ENCODE measurements at places on chromosomes 16 and 17.

DNA sequence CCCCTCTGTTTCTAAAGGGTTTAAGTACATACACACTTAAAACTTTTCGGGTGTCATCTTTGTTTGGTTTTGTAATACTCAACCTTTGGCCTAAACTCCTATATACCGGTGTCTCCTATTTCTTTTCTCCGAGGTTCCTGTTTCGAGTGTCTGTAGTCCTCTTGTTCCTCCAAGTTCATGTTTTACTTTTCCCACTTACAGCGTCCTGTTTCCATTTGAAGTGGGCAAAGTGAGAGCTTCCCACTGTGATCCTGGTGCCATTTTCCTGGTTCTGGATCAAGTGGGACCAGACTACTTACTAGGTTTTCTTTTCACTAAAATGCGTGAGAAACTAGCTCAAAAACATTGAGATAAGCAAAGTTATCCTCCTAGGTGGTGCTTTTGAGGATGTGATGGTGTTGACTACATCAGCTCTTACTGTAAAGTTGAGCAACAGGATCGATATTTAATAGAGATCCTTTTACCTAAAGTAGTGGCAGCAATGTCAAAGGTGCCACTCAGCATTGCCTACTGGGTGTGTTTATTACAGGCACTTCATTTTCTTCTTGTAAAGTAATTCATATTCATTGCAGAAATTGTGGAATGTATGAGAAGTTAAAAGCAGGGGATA, 1.3 kb downstream of the PSMD3 start:
- DNase-seq: no peak

GRCh38 chr16:13333336-13333735, 431.9 kb downstream of the SHISA9 start:
- no peak for DNase-seq

DNA sequence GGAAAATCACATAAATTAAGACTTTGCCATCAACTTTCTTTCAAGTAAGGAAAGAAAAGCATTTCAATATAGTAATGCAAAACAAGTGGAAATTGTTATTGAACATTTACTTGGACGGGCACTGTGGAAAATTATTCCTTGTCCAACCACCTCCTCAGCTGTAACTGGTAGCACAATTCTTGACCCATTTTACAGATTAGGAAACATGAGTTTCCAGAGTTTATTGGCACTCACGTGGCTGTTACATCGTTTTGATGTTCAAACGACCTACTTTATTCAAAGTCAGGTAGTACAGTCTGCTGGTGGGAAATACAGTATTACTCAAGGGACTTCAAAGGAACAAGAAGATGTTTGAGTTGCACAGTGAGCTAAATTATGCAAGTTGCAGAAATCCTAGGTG, 866 bp upstream of the PCTP start:
- no peak for DNase-seq

DNA sequence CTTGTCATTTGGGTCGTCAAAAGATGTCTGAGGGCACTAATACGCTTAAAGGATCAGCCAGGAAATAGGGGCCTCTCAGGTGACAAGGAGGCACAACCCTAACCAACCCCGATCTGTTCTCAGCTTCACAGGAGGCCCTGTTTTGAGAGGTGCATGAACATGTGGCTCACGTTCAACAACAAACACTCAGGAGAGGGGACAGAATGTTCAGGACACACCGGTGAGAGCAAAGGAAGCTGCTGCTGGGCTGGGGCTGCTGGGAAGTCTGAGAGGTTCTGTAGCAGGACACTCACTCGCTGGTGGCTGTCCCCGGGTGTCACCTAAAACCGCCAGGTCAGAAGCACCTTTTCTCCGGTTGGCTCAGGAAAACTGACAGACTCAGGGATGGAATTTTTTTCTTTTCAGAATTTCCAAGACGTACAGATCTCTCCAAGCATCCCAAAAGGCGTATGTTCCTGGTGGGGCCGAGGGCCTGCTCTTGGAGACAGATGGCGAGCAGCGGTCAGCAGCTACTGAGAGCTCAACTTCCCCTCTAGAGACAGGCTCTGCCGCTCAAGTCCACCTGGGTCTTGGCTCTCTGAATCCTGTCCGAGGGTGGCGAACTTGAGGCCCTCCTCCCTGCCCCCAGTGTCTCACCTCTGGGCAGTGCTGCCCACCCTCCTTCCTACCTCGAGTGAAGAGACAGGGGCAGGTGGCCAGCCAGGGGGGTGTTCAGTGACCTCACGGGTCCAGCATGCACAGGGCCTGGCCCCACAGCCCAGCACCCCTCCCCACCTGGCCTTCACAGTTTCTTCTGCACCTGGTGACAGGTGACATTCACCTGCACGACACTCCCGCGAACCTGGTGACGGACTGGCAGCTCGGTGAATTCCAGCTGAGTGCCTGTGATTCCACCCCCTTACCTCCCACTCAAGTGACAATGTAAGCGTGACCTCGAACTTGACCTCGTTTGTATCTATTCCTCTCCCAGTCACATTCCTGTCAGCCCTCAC, 22.9 kb downstream of the CLUH start:
- no peak for DNase-seq

DNA sequence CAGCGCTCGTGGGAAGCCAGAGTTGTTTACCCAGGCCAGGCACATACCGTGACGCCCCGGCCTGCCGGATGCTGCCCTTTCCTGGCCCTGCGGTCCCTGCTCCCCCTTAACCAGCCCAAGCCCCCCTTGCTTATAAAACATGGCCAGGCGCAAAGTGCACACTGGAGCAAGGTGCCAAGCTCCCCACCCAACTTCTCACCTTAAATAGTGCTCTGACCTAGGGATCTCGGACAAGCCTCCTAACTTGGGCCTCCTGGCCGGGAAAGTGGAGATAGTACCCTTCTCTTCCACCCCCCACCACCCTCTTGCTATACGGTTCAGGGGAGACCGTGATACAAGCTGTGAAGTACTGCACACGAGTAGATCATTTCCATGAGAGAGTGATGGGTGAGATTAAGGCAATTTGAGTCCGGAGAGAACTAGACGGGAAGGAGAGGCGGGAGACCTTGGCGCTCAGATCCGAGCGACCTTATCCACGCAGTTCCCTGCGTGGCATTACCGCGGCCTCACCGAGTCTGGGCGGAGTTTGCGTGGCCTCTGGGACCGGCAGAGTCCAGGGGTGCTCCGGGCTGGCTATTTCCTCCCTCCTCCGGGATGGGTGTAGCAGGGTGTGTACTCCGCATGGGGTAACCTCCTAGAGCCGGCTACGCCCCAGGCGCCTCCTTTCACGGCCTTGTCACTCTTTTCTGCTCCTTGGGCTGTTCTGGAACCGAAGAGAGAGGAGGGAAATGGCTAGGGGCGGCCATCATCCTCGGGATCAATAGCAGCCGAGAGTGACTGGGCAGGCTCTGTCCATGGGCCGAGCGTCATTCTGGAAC, 4.4 kb upstream of the LHX1 start:
- DNase-seq: no peak

GRCh38 chr16:63789603-63790002, 1332.3 kb downstream of the CDH11 start:
- no peak for DNase-seq

DNA sequence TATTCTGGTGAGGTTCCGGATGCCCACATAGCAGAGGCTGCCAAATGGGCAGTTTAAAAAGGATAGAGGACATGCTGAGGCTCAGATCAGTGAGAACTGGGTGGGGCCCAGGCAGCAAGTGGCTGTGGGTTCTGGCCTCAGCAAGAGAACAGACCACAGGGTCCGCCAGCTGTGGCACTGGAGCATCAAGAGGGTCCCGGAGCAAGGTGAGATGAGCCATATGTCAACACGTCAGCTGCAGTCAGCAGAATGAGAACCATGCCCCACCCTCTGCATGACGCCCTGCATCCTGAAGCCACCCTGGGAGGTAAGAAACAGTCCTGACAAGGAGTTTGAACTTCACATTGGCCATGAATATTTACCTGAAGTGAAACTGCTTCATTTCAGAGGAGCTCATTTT, 20.1 kb upstream of the CCL5 start:
- DNase-seq: peak; percentile 67

GRCh38 chr16:31451681-31452351, 7.5 kb upstream of the ARMC5 start:
- no peak for DNase-seq

DNA sequence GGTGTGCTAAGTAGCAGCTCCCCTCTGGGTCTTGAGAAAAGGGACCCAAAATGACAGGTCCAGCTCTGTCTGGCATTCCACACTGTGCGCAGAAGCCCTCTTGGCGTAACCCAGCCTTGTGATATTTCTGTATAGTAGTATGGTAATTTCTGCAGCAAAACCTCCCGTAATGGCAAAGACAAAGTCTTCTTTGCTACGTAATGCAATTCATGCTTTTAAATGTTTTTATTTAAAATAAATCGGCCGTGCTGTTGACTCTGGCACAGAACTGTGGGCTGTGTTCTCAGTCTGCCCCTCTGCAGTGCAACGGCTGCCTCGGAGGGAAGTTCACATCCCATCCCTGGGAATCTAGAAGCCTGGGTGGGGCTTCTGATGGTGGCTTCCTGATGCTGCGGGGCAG, 75.2 kb downstream of the ASIC2 start:
- no peak for DNase-seq

- no peak for DNase-seq
These were observed 44.5 kb upstream of the CDYL2 start for GRCh38 chr16:80848862-80849261.

- DNase-seq: no peak
These were observed 33.5 kb downstream of the TK2 start for GRCh38 chr16:66516509-66516807.

GRCh38 chr17:17001874-17002520, 30.1 kb upstream of the TNFRSF13B start:
- DNase-seq: peak; percentile 72

GRCh38 chr16:74991593-74992403, 6.9 kb upstream of the WDR59 start:
- DNase-seq: no peak

- DNase-seq: no peak
These were observed 81.9 kb downstream of the MGAT5B start for GRCh38 chr17:76949913-76950695.

DNA sequence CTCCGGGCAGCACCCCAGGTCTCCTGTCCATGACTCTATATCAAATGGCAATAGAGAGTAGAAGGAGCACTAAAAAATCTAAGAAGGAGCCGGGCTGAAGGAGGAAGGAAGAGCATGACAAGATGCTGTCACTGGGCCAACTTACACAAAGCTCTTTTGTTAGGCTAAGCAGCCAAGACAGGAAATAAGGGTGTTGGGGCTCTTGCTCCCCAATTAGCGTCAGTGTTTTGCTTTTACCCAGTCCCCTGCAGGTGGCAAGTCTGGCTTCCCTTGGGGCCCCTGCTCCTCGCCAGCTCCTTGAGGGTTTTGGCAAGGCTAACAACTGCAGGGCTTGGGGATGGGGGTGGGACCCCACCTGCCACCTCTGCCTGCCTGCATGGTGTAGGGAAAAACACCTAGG, 120.5 kb downstream of the CCT6B start:
- DNase-seq: no peak

GRCh38 chr16:89925596-89926079, 2.5 kb downstream of the TUBB3 start:
- DNase-seq: no peak

DNA sequence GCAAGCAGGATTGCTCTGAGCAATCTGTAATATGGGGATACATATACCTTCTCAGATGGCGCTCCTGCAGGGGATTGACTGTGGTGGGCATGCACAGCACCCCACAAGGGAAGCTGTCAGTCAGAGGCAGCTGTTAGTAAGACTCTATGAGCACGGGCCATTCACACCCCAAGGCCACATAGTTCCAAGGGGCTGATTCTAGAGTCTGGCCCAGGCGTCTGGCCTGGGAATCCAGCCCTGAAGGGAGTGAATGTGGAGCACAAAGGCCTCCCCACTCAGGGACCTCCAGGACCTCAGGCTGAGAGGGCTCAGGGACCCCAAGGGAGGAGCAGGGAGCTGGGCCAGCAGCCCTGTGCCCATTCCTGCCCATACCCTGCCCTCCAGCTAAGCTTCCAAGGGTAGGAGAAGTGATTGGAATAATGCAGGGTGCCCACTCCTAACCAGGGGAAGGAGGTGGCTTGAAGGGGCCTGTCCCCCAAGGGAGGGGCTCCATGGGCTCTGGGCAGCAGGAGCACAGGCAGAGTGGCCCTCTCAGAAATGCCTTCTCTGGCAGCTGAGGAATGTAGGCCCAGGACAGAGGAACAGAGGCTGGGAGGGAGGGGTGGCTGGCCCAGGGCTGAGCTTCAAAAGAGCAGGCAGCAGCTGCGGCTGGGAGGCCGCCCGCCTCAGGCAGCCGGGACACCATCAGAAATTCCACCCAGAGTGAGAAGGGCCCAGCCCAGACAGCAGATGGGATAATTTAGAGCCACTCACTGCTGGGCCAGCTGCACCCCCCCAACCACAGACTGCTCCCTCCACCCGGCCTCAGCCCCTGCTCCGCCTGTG, 48.9 kb upstream of the MRPS23 start:
- no peak for DNase-seq

GRCh38 chr17:76146053-76146851, 5.2 kb upstream of the FOXJ1 start:
- DNase-seq: peak; percentile 35

GRCh38 chr17:63549289-63549945, 860 bp upstream of the DCAF7 start:
- DNase-seq: no peak

DNA sequence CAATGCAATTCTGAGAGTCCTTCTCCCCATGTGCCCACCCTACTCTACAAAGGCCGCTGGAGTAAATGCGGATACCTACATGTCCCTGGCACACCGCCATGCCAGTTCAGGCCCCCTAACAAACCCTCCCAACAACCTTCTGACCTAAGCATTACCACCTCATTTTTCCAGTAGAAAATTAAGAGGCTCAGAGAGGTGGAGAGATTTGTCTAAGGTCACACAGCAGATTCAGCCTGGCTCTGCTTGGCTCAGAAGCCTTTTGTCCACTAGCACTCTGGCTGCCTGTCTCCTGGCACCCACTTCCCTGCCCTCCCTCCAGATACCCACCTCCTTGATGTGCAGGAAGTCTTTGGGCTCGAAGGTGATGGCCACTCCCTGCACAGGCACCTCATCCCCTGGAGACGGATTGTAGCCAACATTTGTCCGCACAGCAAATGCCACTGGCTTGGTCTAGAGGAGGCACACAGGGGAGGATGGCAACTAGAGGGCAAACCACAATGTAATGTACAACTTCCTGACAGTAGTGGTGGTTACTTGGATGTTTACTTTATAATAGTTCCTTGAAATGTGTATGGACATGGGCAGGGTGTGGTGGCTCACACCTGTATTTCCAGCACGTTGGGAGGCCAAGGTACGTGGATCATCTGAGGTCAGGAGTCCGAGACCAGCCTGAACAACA, 10.2 kb downstream of the CACNB1 start:
- no peak for DNase-seq

DNA sequence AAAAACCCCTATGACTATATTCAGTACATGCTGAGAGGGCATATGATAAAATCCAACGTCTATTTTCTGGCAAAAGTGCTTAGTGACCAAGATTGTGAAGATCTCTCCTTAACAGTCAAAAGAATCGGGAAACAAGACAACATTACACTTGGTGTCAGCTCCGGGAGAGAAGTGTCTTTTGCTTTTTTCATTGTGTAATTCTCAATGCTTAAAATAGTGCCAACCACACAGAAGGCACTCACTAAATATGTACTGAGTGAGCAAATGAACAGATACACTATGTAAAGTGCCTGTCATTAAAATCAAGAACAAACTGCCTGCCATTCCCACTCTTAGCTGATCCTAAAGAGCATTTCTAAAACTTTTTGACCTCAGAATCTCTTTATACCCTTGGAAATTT, 34.1 kb downstream of the VPS53 start:
- DNase-seq: no peak

GRCh38 chr17:78058001-78058400, 70.6 kb downstream of the TMC6 start:
- DNase-seq: no peak

Data from immature natural killer cell (primary cell).